Bronchial epithelial cell (primary cell): ENCODE measurements at places on chromosomes 12 and 14.

- DNase-seq: peak; percentile 95
Measured at GRCh38 chr14:49972823-49973222, 79.9 kb downstream of the ARF6 start.

- DNase-seq: peak; percentile 62
Measured at GRCh38 chr14:23478109-23478759, 8.7 kb downstream of the NGDN start.

DNA sequence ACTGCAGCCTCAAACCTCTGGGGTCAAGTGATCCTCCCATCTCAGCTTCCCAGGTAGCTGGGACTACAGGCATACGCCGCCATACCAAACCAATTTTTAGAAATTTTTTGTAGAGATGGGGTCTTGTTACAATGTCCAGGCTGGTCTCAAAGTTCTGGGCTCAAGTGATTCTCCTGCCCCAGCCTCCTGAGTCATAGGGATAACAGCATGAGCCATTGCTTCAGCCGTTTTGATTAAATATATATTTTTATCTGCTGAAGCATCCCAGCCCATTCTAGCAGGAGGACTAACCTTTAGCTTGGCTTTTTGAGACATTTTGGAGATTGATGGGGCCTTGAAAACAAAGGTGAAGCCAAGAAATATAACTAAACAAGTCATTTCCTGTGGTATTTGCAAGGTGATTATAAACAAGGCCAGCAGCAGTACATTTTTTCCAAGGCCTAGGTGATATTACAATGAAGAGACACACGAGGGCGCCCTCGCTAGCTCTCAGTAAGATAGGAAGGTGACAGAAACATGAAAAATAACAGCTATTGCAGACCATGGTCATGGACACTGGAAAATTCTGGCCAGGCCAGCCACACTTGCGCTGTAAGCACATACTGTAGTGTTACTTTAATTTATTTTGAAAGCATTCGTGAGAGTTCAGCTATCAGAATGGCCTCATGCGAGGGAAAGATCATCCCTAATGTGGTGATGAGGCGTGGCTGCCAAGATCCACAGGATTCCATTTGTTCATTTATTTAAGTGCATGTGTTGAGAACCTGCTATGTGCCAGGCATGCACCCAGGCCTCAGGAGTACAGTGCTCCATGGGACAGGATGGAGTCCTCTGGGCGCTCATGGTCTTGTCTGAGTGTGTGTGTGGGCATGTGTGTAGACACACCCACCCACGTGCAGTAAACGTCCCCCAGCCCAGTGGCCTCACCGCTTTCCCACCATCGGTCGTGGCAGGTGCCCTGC is 63.5 kb downstream of the DGLUCY start:
- peak; percentile 63 for DNase-seq

DNA sequence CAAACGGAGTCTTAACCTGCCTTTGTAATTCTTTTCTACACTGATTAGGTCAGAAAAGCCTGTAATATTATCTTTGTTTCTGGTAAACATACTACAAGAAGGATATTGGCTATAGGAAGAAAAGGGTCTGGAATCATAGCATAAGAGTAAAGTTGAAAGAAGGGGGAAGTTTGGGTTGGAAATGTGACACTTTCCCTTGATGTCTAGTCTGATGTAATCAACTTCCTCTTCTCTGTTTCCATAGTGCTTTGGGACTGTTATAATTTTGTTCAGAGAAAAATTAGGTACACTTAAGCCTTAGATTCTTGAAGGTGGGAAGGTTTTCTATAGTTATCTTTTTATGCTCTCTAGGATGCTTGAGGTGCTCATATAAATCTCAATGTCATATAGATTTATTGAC is 322.2 kb downstream of the AEBP2 start:
- no peak for DNase-seq

DNA sequence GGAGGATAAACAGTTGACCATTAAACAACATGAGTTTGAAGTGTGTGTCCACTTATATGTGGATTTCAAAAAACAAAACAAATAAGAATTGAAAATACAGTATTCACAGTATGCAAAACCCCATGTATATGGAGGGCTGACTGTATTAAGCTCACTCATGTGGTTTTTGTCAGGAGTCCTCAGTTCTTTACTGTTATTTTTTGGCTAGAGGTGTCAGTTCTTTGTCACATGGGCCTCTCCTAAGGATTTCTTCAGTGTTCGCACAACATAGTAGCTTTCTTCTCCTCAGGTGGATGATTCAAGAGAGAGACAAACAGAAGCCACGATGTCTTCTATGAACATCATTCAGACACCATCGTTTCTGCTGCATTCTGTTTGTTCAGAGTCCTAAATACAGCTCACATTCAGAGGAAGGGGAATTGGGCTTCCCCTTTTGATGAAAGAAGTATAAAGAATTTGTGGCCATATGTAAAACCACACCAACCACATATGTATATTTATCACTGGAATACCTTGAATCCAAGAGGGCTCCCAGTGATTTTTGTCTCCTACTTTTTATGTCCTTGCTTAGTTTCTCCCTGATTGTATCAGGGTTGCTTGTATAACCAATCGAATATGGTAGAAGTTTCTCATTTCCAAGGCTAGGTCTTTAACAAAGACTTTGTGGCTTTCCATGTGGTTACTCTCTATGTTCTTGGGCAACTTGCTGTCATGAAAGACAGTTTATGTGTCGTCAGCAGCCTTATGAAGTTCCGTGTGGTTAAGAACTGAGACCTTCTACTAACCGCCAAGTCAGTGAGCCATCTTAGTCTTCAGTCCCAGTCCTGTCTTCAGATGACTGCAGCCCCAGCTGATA is 18.9 kb downstream of the MNAT1 start:
- DNase-seq: no peak

DNA sequence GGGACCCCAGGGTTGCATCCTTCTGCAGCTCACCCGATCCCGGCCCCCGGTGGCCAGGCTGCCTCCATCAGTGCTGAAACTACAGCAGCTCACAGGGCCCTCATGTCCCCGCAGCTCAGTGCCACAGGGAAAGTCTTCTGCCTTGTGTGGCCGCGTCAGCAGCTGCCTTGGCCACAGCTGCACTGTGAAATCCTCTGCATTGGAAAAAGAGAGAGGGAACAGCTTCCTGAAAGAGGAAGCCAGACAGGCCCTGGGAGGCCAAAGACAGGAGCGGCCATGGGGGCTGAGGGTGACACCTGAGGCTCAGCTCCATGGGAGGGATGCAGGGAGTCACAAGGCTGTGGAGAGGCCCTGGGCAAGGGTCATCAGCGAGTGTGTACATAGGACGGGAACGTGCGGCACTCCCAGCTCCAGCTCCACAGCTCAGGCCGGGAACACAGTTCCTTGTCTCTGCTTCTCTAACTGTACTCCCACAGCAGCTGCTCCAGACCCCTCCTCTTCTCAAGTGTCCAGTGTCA is 32.7 kb downstream of the PARP2 start:
- no peak for DNase-seq

GRCh38 chr14:69363964-69364363 is 34.1 kb downstream of the ERH start:
- DNase-seq: no peak

GRCh38 chr12:91722072-91722471 is 423.6 kb downstream of the BTG1 start:
- DNase-seq: peak; percentile 90
